ENCODE measurements at places on chromosomes 1 and 21. TPM values are rescaled to one million over a fixed set of nuclear protein-coding genes. Genes with fewer than 3 reads are reported as not detected.

Gene HCN3
- 0.32 TPM for total RNA-seq

Gene SMCP
- total RNA-seq = not detected

Gene PRRX1
- total RNA-seq = 0.32 TPM

Gene OR2L3
- not detected for total RNA-seq

Gene PTGER3
- 0.32 TPM for total RNA-seq

Gene RAB42
- not detected for total RNA-seq

Gene TEDDM1
- total RNA-seq = not detected

Gene CYYR1
- total RNA-seq = 5.5 TPM

Gene DUSP23
- total RNA-seq = 316 TPM

Gene C1orf53
- 3.2 TPM for total RNA-seq

Gene DIO1
- total RNA-seq = not detected

Gene CAMSAP2
- total RNA-seq = 20.1 TPM

Gene SMPDL3B
- total RNA-seq = 0.15 TPM

Gene HSF2BP
- 1.6 TPM for total RNA-seq

Gene DIPK1A
- 0.65 TPM for total RNA-seq

Gene FAM110D
- 2.1 TPM for total RNA-seq

Gene LCE2C
- total RNA-seq = not detected

Gene KCND3
- not detected for total RNA-seq

Gene PLPPR5
- total RNA-seq = under 0.01 TPM

Gene LRRC38
- total RNA-seq = not detected

Gene FLG2
- total RNA-seq = under 0.01 TPM

Gene CCDC24
- total RNA-seq = 1.9 TPM

Gene AKR7A3
- total RNA-seq = 0.30 TPM

Gene COPA
- total RNA-seq = 315 TPM

Gene TMIGD3
- total RNA-seq = 0.32 TPM

Gene AMY1A
- total RNA-seq = not detected

All from epithelial cell of umbilical artery (primary cell).